ENCODE measurements at places on chromosomes 4 and X.
A peak's percentile ranks its signal among the peaks of the same experiment; 100 is the strongest.

- DNase-seq = no peak
Measured at GRCh38 chr4:182215148-182215547, 28.1 kb upstream of the TENM3 start.

DNA sequence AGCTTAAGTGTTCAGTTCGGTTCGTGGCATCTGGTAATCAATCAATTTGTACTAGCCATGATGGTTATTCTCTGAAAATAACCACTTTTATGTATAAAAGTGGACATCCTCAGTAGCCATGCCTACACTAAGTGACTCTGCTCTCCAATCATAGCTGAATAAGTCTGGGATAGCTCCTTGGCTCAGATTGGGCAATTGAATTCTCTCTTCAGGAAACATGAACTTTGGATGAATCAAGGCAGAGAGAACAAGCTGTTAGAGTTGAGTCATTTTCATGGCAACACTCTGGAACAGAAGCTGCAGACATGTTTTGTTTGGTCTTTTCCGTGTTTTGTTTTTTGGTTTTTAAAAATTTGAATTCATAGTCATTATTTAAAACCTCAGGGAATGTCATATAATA, 66.8 kb upstream of the TMEM164 start:
- DNase-seq = no peak

GRCh38 chr4:41747230-41748055, 1.1 kb downstream of the PHOX2B start:
- no peak for DNase-seq

DNA sequence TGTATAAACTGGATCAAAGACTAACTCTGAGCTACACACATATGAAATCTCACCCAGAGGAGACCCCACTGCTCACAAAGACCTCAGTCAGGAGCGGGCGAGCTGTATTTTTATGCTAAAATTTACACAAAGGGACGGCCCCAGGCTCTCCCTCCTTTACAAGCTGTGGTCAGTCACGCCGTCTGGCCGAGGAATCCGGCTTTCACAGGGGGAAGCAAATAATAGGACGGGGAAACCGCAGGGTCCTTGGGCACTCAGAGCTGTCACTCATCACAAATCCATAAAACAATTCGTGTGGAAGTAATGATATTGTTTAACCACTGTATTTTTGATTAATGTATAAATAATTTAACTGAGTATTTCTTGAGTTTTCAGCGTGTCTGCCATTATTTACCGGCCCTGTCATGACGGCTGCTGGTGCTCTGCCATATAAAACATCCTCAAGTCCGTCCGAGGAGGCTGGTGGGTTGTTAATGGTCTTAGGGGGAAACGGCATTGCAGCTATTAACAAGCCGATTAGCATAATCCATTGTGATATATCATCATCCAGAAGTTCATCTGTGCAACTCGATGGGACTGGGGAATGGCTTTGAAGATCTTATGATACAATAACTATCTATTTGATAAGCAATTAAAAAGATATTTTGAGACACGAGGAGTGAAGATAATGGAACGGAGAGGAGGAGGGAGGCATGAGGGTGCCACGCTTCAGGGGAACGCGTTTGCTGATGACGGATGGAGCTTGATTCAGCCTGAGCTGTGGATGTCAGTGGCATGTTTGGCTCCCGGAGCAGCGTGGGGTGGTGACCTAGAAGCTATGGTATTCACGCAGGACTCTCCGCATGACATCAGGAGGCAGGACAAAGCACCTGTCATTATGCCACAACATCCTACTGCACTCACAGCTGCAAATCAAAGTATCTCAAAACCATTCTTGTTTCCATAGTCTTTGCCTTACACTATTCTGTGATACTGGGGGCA, 150.9 kb downstream of the SHOX start:
- DNase-seq = no peak

DNA sequence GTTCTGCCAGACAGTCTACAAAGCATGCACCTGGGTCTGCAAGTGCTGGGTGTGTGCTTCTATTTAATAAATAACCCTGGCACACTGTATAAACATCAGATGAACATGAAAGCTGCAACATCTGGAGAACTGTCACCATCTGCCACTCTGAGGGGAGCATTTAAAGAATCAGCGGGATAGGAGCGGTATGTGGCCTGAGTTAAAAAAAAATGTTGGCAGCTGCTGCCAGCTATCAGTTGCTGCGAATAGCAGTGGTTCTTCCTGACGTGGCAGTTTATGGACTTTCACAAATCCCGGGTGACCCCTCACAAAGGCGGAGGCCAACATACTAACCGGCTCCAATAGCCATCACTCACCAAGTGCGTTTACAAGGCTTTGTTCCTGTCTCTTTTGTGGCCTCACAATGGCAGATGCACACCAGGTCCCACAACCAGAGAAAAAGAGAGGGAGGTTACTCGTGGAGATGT, 95.1 kb downstream of the RASL11B start:
- no peak for DNase-seq

DNA sequence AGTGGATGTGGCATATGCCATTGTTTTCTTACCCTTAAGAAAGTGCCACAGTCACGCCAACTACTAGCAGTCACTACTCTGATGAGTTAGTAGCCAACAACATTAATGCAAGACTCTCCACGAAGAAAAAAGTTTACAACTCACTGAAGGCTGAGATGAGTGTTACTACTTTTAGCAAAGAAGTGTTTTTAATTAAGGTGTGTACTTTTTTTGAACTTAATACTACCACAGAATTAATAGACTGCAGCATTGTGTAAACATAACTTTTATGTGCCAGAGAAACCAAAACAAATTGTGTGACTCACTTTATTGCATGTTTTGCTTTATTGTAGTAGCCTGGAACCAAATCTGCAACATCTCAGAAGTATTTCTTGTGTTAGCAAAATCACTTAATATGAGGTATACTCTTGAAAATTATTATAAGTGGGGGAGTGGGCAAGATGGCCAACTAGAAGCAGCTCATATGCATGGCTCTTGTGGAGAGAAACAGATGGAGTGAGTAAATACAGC, 2.2 kb upstream of the UGT2B4 start:
- no peak for DNase-seq

DNA sequence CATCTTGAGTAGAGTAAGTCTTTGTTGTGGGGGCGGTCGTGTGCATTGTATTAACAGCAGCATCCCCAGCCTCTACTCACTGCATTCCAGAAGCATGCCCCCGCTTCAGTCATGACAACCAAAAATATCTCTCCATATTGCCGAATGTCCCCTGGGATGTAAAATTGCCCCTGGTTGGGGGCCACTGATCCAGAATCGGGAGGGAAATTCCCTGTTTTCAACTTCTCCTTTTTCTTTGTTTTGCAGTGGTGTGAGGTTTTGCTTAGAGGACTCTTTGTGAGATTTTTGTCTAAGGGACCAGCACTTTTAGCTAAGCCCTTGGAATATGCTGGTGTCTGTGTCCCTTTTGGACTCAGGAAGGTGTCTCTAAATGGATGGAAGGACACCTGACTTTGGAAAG, 3.0 kb upstream of the IL13RA1 start:
- DNase-seq = no peak

DNA sequence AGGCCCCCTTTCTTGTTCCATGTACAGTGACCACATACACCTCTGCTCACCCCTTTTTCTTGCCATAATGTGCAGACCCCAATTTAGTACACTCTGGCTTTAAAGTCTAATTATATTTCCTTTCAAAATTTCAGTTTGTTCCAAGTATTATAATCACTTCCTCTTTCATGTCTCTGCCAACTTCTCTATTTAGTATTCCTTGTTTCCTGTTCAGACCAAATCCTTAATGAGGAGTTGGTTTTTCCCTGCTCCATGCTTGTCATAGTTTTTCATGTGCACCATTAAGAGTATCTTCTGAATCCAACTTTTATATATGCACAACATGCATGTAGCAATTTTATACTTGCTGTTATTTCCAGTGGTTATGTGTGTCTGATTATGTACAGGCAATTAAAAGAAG, 32.3 kb downstream of the USP53 start:
- DNase-seq = no peak

- peak; percentile 75 for DNase-seq
Measured at GRCh38 chrX:12974305-12974795, 560 bp upstream of the TMSB4X start.

GRCh38 chr4:24771241-24771640, 24.1 kb upstream of the SOD3 start:
- DNase-seq = no peak

DNA sequence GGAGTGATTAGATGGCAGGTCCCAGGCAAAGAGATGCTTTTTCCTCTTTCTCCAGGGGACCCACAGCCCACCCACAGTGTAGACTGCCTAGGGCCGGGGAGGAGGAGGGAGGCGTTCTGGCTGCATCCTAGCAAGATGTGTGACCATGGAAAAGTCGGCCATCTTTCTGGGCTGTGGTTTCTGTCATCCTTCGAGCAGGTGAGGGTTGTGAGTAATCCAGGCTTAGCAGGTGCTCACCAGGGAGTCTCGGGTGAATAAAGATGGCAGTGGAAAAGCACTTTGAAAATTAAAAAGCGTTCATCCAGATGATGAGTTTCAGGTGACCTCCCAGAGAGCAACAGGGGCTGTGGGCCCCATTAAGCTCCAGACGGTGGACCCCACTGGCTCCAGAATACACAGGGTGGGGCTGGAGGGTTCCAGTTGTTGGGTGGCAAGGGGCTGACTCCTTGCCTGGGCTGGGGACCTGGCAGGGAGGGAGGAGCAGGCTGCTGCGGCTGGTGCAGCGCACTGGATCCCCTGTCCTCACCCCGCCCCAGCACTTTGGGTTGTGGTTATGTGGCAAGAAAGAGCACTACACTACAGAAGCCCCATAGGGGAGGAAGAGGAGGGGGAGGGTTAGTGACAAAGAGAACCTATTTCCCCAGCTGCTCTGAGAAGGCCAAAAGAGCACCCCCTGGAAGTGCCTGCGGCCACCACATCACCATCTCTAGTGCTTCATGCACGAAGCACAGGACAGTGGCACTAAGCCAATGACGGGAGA, 23.7 kb downstream of the ELF4 start:
- peak; percentile 51 for DNase-seq

DNA sequence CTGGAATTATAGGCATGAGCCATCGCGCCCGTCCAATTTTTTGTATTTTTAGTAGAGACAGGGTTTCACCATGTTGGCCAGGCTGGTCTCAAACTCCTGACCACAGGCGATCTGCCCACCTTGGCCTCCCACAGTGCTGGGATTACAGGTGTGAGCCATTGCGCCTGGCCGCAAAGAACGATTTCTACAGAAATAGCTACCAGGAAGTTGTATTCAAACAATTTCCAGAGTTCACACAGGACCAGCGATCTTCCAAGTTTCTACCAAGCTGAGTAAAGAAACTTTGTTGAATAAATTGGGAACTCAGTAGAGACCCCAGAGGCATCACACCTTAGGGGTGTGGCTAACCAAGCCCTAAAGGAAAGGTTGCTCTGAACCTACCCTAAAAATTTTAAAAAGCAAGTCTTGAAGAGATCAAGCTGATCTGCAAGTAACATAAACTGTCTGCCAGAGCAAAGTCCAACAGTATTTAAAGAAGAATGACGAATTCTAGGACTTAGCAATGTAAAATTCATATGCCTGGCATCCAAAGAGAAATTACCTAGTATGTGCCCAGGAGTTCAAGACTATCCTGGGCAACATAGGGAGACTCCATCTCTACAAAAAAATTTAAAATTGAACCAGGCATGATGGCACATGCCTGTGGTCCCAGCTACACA, 48.4 kb upstream of the USP9X start:
- no peak for DNase-seq

DNA sequence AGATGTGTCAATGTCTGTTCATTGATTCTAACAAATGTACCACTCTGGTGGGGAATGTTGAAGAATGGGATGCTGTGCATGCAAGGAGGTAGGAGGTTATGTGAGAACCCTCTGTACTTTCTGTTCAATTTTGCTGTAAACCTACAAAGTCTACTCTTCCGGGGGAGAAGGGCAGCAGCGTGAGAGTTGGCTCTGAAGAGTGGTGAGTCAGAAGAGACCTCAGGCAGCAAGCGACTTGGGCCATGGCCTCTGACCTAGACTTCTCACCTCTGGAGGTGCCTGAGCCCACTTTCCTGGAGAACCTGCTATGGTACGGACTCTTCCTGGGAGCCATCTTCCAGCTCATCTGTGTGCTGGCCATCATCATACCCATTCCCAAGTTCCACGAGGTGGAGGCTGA, 26.7 kb downstream of the MANBA start:
- DNase-seq = no peak

DNA sequence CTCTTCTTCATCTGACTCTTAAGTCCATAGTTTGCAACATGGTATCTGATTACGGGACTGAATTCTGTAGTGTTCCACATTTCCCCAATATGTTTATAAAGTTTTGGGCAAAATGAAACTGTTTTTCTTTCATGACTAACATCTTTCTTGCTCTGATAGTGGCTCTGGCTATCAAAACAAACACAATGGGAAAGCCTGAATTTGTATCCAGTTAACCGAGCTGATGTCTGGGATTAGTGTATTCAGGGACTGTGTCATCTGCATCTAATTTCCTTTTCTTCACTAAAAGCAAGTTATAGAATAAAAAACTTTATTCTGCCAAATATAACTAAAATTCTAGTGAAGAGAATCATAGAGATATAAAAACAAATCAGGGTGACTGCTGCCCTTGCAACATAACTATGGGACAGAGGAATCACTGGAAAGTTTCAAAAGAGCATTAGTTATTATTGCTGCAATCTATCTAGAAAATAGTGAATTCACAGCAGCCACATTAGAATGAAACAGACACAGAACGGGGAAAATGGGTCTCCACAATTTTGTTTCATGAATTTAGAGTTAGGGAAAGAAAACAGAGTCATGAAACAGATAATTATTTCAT, 61.3 kb downstream of the ANTXR2 start:
- DNase-seq = no peak

Data from hematopoietic multipotent progenitor cell treated with erythropoietin and hydrocortisone succinate and interleukin-3 and kit ligand, for 8 days (in vitro differentiated cells).